ENCODE measurements at places on chromosomes 3 and 15.
A peak's percentile ranks its signal among the peaks of the same experiment; 100 is the strongest.

DNA sequence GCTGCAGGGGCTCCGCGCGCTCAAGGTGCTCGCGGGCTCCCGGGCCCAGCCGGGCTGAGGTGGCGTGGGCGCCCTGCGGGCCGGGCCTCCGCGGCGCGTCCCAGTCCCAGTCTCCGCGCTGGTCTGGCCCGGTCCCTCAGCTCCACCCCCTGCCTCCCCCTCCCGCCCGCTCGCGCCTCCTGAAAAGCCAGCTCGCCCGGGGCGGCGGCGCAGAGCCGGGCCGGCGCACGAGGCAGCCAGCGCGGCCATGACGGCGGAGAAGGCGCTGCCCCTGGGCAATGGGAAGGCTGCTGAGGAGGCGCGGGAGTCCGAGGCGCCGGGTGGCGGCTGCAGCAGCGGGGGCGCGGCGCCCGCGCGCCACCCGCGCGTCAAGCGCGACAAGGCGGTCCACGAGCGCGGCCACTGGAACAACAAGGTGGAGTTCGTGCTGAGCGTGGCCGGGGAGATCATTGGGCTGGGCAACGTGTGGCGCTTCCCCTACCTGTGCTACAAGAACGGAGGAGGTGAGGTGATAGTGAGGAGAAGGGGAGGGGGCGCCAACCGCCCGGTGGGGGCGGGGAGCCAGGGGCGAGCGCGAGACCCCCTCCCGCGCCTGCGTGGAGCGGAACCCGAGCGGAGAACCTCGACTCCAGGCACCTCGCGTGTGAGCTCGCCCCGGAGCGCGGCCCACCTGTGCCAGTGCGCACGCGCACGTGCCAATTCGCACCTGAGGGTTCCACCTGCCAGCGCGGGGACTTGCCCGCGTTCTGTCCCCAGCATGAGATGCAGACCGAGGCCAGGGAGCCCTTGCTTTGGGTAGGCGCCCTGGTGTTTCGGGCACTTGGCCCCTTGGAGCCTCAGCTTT lies at the start of gene SLC6A11:
Gene SLC6A11, plus strand, starts transcription at position 210 of the 844 bp plus-strand sequence. Its CDS starts 38 bp downstream, at position 248.
- no peak for DNase-seq

DNA sequence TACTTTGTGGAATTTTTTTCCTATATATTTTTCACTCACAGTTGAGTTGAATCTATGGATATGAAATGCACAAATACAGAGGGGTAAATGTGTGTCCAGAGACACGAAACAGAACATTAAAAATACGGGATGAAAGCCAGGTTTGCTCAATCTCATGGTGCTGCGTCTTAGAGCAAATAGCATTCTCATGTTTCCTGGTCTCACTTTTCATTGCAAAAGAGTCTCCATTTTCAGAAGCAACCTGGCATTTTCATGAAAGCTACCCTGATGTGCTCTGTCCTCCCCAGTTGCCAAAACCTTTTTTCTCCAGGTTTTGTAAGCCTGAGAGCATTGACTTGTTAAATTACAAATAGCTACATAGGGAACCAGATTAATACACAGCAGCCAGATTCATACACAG lies 49.5 kb upstream of the MBNL1 start:
- DNase-seq: no peak

GRCh38 chr15:68921926-68922325 lies 8.4 kb upstream of the SPESP1 start:
- DNase-seq: no peak

DNA sequence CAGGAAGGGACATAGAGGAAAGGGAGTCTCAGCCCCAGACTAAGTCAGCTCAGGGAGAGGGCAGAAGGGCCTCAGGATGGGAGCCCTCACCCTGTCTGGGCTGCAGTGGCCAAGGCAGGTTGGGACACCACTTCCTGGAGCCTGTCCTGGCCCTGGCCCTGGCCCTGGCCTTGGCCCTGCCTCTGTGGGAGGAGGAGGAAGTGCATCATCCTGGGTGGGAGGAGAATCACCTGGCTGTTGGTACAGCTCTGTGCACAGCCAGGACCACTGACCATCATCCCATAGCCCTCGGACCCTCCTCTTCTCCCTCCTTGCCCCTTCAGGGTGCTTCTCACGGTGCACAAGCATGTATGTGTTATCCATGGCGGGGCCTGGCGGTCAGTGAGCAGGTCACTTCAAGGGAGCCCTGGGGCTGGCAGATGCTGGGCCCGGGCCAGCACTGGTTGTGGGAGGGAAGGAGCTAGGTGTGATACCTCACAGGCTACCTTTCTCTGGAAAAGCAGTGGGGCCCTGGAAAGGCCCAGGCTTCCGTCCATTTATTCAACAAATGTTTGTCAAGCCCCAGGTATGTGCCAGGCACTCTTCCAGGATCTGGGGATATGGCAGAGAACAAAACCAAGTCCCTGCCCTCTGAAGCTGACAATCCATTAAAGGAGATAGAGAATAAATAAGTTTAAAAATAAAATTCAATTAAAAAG lies 8.2 kb upstream of the APEH start:
- no peak for DNase-seq

GRCh38 chr15:66789029-66790025 lies 87.3 kb downstream of the SMAD6 start:
- peak; percentile 51 for DNase-seq

- DNase-seq: no peak
These were observed 81.3 kb downstream of the DGKG start for GRCh38 chr3:186280737-186281136.

GRCh38 chr3:134802428-134803050 lies 7.5 kb downstream of the EPHB1 start:
- no peak for DNase-seq

- no peak for DNase-seq
These were observed 10.9 kb upstream of the IL16 start for GRCh38 chr15:81185631-81186295.

GRCh38 chr3:149005416-149005815 lies 14.1 kb downstream of the GYG1 start:
- no peak for DNase-seq

DNA sequence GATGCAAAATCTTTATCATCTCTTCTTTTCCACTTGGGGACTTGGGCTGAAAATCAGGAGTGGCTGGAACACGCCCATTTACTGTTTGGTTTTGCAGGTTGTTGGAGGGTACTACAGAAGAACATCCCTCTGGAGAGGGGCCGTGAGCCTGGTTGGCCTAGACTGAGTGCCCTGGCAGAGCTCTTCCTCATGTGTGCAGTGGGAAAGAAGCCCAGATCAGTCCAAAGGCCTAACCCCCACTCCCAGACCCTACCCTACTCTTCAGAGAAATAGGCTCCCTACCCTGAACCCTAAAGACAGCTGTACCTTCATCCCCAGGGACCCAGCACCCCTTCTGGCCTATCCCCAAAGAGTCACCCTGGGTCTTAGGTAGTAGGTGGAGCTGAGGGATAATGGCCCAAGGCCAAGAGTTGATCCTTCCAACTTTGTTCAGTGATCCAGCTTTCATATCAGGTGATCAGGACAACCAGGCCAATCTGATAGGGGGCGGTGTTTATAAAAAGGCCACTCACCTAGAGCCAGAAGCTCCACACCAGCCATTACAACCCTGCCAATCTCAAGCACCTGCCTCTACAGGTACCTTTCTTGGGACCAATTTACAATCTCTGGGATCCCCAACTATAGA lies at the start of gene CYP1A2:
Gene CYP1A2, plus strand, starts transcription at position 524 of the 625 bp plus-strand sequence. CDS start 894 bp downstream, outside the sequence.
- DNase-seq: no peak

GRCh38 chr15:69478259-69478781 lies 25.7 kb downstream of the RPLP1 start:
- peak; percentile 27 for DNase-seq

- DNase-seq: no peak
These were observed 47.2 kb upstream of the IREB2 start for GRCh38 chr15:78390826-78391225.

GRCh38 chr3:140441006-140441405 lies 236.9 kb upstream of the TRIM42 start:
- no peak for DNase-seq

DNA sequence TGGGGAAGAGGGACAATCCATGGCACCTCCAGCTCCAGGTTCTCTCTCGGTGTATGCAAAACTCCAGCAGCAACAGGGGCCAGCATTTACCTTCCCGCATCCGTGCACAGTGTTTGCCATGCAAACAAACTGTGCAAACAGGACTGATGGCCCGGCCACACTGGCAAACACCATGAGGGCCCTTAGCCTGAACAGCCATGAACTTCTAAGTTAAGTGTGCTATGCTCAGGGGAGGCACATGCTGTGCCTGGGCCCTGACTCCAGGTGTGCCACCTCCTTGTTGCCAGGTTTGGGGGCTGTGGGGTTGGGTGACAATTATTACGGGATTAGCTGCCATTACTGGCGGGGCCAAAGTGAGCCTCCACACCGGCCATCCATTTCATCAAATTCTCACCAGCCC lies 57.5 kb downstream of the CACNA2D2 start:
- no peak for DNase-seq

- no peak for DNase-seq
These were observed 101.7 kb downstream of the NR1I2 start for GRCh38 chr3:119883461-119884160.

DNA sequence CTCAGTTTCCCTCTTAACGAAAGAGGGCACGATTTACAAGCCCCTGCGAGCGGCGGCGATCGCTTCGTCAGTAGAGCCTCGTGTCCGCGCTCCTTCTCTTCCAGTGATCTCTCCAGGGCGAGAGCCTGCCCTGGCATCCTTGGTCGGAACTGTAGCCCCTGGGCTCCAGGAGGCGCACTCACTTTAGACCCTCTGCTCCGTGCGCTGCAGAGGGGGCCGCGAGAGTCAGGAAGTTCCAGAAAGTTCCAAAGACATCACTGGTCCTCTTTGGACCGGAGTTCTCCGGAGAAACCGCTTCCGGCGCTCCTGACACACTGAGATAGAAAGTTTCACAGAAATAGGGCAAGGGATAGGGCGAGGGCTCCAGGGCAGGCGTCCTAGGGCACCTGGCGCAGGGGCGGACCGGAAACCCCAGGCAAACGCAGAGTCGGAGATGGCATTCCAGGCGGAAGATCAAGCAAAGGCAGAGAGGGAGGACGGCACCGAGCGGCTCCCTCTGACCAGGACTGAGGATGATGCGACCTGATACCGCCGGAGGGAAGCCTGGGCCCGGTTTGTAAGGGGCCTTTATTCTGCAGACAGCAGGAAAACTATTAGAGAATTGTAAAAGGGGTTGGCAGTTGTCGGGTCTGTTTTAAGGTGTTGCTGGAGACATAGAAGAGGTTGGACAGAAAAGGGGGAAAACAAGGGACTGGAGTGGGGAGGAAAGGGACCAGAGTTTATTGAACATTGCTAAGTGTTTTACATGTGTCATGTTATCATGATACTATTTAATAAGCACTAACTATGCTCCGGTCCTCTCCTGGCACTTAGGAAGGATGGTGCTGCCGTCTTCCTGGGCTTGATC lies 1.3 kb upstream of the CPEB1 start:
- no peak for DNase-seq

GRCh38 chr15:28725556-28725955 lies 13.3 kb upstream of the GOLGA8M start:
- DNase-seq: no peak

GRCh38 chr3:111541911-111542483 lies at the start of gene CD96:
TSS of gene CD96 (plus strand) at chr3:111542197. CDS start at chr3:111542249, 52 bp downstream.
- no peak for DNase-seq

GRCh38 chr15:57307527-57308169 lies 68.7 kb upstream of the CGNL1 start:
- DNase-seq: no peak

- DNase-seq: peak; percentile 34
These were observed 630 bp downstream of the KIF15 start for GRCh38 chr3:44762170-44762677.

DNA sequence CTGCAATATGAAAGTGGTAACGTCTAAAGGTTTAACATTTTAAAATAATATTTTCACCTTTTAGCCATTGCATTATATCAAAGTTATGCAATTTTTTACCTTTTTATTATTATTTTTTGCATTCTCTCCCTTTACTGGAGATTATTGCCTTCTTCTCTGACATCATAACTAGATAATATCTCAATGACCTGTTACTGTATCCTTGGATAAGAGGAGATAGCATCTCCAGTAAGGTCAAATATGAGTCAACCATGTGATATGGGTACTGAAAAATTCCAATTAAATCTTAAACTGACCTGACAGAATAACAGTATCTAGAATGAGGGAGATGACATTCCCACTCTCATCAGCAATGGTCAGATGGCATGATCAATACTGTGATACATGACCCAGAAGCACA lies 108.3 kb downstream of the ZBTB20 start:
- DNase-seq: no peak

DNA sequence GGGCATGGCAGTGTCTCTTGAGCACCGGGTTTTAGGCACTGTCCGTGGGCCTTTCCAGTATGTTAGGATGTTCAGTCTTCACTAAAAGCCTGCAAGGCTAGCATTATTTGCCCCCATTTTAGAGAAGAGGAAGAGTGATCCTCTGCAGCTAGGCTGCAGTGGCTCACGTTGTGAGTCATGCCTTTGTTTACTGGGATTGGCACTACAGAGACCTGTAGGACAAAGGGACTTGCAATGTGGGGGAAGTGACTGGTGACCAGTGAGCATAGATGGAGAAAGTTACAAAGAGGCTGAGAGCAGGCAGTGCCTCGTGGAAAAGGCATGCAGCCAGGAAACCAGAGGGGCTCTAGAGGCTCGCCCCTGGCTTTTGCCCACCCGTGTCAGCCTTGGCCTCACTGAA lies 26.8 kb upstream of the CPNE9 start:
- no peak for DNase-seq

DNA sequence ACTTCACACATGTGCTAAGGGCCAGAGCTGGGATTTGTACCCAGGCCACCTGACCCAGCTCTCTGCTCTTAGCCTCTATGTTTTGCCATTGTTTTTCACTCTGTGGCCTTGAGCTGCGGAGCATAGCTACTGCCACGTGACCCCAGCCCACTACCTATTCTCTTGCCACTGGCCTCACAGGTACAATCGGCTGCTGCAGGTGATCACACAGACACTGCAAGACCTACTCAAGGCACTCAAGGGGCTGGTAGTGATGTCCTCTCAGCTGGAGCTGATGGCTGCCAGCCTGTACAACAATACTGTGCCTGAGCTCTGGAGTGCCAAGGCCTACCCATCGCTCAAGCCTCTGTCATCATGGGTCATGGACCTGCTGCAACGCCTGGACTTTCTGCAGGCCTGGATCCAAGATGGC lies 46.2 kb downstream of the SEMA3G start:
- DNase-seq: no peak

GRCh38 chr3:105823149-105823867 lies 45.5 kb downstream of the CBLB start:
- DNase-seq: peak; percentile 55

DNA sequence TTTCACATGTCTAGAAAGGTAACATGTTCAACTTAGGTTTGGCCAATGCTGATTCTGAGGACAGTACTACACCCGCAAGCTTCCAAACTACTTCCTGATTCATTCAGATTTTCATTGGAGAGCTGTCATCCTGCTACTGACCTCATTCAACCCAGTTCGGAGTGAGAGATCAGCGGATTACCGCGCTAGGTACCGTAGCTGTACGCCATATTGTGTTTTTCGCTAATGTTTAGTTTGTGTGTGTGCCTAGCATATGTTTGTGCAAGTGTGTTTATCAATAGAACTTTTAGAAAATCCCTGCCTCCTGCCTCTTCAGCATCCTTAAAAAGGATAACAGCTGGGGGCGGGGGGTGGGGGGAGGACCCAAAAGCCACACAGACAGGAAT lies 1.1 kb downstream of the ZBTB20 start:
- peak; percentile 81 for DNase-seq

All from ACHN (cell line).